NCI-H446 treated with DMSO at 0.1 percent for 48 hours (cell line): ENCODE measurements at places on chromosomes 3 and 15.

- DNase-seq, result no peak
Measured at GRCh38 chr3:15310491-15311370, 21.7 kb downstream of the SH3BP5 start.

DNA sequence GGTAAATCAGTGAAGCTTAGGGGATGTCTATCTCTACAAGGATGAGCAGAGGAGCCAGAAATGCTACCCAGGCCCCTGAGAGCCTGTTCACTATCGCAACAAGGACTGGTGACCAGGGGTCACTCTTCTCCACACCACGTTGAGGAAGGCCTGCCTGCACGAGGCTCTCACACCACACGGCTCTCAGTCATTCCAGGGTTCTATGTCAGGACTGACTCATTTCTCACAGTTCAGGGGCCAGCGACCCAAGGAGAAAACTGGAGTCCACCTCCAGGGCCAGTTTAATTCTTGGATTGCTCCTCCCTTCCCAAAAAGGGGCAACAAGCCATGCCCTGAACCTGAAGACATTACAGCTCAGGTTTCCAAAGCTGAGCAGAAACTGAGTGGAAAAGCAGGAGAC lies 33.9 kb downstream of the ANP32A start:
- no peak for DNase-seq

DNA sequence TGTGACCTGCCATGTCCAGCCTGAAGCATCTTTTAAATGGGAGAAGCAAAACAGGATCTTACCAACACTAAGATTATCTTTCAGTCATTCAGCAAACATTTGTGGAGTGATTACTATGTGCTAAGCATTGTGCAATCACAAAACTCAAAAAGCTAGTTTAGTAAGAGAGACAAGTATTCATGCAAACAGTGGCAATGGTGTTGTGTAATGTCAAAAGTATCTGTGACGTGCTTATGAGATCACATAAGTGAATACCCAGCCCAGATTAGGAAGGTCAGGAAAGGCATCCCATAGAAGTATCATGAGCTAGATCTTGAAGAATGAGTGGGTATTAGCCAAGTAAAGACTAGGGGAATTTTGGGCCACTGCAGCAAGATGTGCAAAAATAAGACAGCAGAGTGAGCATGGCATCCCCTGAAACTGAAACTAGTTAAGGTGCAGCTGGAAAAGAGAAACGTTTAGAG lies 32.1 kb downstream of the SEC62 start:
- DNase-seq, result no peak

DNA sequence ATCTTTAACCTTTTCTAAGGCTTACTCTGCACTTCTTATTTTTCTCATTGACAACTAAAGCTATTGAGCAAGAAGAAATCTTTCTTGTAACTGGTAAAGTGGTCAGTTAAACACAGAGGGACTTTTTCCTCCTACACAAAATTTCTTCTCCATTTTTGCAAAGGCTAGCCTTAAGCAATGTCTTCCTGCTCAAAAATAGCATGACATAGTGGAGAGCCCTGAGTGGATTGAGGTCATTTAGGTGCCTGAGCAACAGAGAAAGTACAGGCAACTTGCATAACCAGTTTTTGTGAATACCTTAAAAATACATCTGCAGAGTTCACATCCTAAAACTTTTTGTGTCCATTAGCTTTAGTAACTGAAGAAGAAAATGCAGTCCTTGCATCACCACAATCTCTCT lies 144.7 kb upstream of the TTC14 start:
- DNase-seq, result no peak

- no peak for DNase-seq
Measured at GRCh38 chr15:65901336-65901735, 32.0 kb downstream of the RAB11A start.

DNA sequence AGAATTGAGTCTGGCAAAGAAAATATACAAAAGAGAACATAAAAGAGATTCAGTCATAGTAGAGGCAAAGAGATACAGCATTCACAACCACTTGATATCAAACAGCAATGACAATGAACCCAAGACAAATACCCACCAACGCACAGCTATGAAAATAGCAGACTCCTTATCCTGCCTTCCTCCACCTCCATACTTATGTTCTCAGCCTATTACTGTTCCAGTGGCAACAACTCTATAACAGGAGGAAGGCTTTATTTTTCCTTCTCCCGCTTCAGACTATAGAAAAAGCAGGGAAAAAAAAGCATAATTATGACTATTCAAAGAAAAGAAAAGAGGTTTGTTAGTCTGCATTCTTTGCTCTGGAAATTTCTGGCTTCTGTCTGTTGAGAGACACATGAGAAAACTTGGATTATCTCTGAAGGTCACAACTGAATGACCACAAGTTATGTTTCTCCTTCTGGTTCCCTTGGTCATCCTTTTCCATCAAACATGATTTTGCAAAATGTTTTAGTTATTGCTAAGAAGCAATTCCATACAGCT lies 81.2 kb upstream of the PLXND1 start:
- no peak for DNase-seq

- DNase-seq, result no peak
Measured at GRCh38 chr3:72696815-72697214, 151.4 kb downstream of the SHQ1 start.

- DNase-seq, result no peak
Measured at GRCh38 chr3:158095814-158096704, 10.2 kb downstream of the SHOX2 start.

DNA sequence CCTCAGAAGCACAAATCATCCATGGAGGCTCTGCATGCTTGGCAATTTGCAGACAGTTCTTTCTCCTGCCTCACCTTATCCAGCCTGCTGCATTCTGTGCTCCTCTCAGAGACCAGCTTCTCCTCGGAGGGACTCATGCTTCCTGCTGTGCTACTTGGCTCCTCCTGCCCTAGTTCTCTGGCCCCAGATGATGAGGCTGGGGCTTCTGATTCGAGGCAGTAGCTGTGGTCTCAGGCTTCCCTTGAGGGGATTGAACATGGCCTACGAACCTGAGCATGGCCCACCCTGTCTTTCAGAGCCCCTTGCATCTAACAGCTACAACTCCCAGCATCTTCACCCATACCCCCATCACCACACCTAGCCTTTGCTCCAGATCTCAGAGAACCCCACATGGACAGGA lies 6.7 kb downstream of the VIPR1 start:
- DNase-seq, result no peak

- peak; percentile 77 for DNase-seq
Measured at GRCh38 chr15:68277603-68278344, at the start of gene FEM1B. TSS of gene FEM1B (plus strand) at chr15:68277745. CDS start at chr15:68278418, 673 bp downstream.

GRCh38 chr15:92189166-92189565 lies 204.5 kb upstream of the ST8SIA2 start:
- DNase-seq, result no peak

DNA sequence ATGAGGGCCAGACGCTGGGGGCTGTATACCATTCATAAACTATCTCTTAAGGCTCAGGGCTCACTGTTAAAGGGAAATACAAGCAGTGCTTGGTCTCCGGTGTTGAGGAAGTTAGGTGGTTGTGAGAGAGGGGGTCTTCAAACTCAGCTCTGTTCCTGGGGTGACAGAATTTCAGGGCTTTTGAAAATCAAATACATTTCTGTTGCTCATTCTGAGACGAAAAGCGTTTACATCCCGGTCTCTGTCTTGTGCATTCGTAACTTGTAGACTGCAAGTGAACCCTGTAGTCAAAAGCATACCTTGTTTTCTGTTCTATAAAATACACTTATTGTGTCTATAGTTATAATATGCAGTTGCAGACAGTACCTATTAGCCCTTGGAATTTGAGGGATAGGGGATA lies 1.7 kb downstream of the SLCO3A1 start:
- no peak for DNase-seq

- DNase-seq, result no peak
Measured at GRCh38 chr15:77569729-77570125, 63.0 kb downstream of the LINGO1 start.

- no peak for DNase-seq
Measured at GRCh38 chr3:169542331-169542751, 121.2 kb downstream of the MECOM start.

GRCh38 chr3:58065700-58066167 lies 57.5 kb downstream of the FLNB start:
- no peak for DNase-seq

DNA sequence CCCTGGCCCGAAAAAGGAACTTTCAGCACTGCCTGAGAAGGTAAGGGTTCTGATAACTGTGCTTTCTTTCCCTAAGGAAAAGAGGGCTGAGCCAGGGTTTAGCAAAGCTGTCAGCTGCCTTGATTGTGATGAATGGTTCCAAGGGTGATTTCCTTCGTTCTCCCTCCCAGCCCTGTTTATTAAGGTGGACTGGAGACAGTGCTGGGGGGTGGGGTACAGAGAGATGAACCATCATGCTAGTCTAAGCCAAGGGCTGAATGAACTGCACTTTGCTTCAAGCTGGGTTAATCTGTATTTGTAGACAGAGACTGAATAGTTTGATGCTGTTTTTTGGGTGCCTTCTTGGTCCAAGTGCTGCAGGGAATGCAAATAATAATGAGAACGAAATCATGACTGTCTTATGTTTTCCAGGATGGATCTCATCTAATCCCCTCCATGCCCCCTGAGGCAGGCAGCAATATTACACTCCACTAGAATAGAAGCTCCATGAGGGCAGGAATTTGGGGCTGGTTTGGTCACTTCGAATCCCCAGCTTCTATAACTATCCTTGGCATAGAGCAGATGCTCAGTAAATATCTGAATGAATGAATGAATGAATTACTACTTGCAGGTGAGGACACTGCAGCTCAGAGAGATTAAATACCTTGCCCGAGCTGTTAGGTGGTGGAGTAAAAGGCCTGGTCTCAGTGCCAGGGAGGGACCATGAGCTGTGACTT lies 10.9 kb downstream of the PXYLP1 start:
- peak; percentile 67 for DNase-seq
